ENCODE measurements at places on chromosomes 5 and 9.

- peak; percentile 60 for DNase-seq
These were observed 70.5 kb downstream of the PIK3R1 start for GRCh38 chr5:68285851-68286611.

DNA sequence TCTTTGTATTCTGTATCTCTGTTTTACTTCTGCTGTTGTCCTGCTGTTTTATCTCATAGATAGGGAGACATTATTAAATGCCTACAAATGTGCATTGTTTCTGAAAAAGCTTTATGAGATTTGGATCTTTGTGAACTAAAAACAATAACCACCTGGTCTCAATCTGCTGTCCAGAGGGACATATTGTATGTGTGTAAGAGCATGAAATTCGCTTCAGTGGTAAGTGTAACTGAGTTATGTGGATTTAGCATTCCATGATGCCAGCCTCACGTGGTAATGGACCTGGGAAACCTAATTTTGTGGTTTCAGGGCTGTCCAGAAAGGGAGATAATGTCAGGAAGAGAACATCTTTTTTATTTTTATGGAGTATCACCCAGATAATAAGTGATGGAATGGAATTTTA, 119.3 kb downstream of the GDNF start:
- no peak for DNase-seq

GRCh38 chr9:98500337-98500919, 208.3 kb downstream of the GABBR2 start:
- DNase-seq, result no peak

- no peak for DNase-seq
These were observed 36.9 kb upstream of the TESK1 start for GRCh38 chr9:35568196-35568595.

DNA sequence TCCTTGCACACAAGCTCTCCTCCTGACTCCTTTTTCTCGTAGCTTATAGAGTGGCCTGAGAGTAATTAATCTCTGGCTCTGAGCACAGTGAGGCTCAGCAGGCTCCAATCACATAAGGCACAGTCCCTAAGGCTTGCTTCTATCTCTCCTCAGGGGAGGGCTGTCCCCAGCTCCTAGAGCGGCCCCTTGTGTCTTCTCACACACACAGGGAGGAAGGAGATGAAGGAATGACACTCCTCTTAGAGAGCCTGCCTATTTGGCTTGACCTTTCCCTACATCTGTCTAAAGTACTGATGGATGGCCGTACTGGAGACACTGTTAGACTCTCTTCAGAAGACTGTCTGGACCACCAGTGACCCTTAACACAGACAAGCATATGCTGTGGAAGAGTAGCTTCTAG, 12.9 kb downstream of the TAS2R1 start:
- no peak for DNase-seq

- no peak for DNase-seq
These were observed 134.8 kb upstream of the ALDH1B1 start for GRCh38 chr9:38257626-38258215.

DNA sequence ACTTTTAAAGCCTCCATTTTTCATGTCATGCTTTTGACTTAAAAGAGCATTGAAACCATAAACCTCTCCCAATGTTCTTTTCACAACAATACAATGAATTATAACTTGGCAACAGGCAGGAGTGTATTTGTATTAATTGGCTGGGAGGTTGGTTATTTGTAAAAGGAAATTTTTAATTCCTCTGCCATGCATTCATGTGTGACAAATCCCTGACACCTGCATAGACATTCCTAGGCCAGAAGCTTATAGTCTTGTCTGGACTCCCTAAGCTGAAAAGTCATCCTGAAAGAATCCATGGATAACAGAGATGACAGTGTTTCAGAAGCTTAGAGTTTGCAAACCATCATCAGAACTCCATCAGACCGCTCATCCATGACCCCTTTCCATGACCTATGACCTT, 76.3 kb upstream of the PTGER4 start:
- DNase-seq, result no peak

- no peak for DNase-seq
These were observed 14.4 kb downstream of the TRPM3 start for GRCh38 chr9:71106992-71107391.

DNA sequence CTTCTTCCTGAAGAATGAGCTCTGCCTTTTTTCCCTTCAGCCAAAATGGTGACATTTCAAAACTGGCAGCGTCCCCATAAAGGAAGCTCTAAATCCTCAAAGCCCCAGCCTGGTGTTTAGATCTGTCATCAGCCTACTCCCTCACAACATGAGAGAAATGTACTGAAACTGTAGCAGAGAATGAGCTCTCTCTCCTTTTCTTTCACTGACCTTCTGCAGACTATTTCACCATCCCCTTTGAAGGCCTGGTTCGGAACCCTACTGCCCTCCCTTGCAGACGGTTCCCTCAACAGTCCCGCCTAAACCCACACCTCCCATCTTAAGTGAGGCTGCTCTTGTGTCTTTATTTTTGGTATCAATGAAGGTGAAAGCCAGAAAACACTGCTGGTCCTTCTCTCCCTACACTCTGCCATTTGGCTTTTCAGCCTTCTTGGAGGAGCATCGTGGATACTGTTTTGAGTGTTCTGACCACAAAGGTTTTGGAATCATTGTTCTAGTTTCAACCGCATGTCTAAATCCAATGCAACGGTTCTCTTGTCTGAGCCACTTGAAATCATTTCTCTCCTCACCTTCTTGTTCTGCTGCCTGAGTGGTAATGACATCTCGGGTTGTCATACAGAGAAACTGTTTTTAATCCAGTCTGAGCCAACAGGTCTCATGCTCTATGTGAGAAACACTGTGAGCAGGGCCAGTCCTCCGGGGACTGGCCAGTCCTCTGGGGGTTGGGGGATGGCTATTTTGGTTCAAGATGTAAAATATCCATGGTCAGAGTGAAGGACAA, 39.0 kb downstream of the ITK start:
- DNase-seq, result no peak

DNA sequence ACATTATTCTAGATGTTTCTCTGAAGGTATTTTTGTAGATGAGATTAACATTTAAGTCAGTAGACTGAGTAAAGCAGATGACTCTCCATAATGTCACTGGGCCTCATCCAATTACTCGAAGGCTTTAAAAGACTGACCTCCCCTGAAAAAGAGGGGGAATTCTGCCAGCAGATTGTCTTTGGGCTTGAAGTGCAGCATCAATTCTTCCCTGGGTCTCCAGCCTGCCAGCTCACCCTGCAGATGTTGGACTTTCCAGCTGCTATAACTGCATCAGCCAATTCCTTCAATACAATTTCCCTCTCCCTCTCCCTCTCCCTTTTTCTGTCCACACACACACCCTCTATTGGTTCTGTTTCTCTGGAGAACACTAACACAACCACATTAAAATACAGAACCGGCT, 472.8 kb downstream of the SPOCK1 start:
- no peak for DNase-seq

- no peak for DNase-seq
These were observed 353.7 kb downstream of the CSNK1G3 start for GRCh38 chr5:123865641-123866040.

- DNase-seq, result no peak
These were observed 3.8 kb downstream of the RHOBTB3 start for GRCh38 chr5:95734906-95735305.

DNA sequence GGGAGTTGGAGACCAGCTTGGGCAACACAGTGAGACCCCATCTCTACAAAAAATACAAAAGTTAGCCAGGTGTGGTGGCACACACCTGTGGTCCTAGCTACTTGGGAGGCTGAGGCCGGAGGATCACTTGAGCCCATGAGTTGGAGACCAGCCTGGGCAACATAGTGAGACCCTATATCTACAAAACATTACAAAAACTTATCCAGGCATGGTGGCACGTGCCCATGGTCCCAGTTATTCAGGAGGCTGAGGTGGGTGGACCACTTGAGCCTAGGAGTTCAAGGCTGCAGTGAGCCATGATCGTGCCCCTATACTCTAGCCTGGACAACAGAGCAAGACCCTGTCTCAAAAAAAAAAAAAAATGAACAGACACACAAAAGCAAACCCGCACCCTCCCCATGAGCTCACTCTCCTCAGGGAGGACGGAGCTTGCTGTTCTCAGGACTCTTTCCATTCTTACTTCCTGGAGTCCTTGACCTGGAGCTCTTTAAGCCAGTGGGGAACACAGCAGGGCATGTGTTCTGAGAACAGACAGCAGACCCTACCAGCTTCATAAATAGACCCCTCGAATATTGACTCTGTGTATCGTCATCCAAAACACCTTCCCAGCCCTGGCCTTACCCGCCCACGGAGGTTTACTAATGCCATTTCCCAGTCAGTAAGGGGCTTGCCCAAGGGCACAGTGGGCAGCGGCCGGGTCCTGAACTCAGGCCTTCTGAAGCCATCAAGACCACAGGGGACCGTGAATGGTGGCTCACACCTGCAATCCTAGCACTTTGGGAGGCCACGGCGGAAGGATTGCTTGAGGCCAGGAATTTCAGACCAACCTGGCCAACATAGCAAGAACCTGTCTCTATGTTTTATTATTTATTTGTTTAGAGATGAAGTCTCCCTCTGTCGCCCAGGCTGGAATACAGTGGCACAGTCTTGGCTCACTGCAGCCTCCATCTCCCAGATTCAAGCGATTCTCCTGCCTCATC, 11.1 kb downstream of the PTGES2 start:
- DNase-seq, result no peak

- DNase-seq, result peak; percentile 52
These were observed 28.0 kb upstream of the SYK start for GRCh38 chr9:90773617-90774016.

DNA sequence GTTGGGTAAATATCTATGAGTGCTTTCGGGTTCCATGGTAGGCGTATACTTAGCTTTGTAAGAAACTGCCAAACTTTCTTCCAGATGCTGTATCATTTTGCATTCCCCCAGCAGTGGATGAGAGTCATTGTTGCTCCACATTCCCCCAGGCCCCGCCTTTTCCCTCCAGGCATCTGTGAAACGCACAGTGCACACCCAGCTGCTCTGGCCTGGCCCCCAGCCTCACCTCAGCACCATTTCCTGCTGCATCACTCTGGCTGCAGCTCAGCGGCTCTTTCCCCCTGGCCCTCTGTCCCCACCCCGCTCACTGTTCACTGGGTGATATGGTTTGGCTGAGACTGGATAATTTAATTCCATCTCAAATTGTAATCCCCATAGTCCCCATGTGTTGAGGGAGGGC, 76.6 kb upstream of the SPTLC1 start:
- DNase-seq, result no peak

- DNase-seq, result no peak
These were observed 8.2 kb downstream of the ACSL6 start for GRCh38 chr5:132003170-132003744.

- DNase-seq, result no peak
These were observed 89.0 kb downstream of the CAMK4 start for GRCh38 chr5:111313017-111313724.

- DNase-seq, result no peak
These were observed 297.7 kb upstream of the WWC1 start for GRCh38 chr5:167993771-167994170.

DNA sequence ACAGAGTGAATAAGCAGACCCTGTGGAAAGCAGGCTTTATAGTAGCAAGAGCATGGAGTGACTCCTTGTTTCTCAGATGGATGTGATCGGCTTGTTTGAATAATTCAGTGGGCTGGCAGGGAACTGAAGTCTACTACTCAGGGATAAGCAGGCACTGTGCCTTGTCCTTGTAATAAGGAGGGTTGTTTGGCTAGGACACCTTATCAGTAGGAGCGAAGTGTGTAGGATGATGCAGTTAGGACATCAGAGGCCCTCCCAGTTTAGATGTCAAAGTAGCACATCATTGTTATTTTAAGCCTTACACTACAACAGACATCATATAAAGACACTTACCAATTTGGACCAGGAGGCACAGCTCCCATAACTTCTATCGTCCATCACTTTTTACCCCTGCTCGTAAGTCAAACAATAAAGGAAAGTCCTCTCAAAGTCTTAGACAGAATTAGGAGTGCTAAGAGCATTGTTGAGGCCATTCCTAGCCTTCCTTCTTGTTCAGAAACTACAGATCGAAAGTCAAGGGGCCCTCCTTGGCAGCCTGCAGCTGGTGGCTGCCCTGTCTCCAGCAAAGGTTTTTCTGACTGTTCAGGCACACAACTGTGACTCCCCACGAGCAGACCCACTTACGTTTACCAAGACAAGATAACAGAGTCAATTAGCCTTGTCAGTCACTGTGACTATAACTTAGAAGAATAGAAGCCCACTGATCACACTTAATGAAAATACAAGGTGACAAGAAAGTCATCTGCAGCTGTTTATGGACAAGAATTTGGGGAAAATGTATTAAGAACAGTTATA, 218.6 kb downstream of the SNX18 start:
- no peak for DNase-seq

GRCh38 chr9:114033397-114034103, 44.5 kb downstream of the AMBP start:
- peak; percentile 36 for DNase-seq

DNA sequence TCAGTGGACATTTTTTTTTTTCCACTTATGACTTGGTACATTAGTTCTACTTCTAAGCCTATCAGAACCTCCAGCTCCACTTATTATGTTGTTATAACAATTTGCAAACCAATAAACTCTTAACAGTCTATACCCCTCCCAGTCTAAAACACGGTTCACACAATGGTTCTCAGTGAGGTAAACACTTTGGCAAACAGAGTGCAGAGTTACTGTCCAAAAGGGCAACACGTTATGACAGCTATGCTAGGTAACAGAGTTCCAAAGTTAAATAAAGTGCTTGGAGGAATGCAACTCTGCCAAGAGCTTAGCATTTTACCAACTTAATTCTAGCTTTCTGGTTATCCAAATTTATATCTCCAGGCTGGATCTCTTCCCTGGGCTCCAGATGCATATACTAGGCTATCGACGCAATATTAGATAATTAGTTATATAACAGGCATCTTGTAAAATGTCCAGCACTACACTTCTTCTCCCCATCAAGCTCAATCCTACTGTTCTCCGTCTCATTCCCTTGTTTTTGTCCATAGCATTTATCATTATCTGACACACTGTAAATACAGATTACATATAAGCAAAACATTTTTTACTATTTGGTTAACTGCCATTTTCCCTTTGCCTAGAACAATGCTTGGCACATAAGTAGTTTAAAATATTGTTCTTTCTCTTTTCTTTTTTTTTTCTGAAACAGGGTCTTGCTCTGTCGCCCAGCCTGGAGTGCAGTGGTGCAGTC, 14.3 kb downstream of the FNBP1 start:
- no peak for DNase-seq

- DNase-seq, result no peak
These were observed 1.1 kb downstream of the CTXN3 start for GRCh38 chr5:127650022-127650421.

DNA sequence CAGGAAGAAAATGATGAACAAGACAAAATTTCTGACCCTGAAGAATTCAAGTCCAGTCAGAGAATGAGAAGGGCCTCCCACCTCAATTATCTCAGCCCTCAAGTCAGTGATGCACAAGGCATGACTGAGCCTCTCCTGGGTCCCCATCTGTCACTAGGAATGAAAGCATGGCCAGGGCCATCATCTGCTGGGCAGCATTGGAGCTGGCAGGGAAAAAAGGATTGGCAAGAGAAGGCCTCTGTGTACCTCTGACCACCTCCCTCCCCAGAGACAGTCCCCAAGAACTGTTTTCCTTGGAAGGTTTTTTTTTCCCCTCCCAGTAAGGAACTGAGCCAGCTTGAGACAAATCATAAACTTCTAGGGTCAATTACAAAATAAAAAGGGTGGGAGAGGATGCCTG, 76.7 kb downstream of the KLHL3 start:
- no peak for DNase-seq

Data from NB4 (cell line).